ENCODE measurements at places on chromosomes 4 and X.

GRCh38 chr4:87632469-87632868 lies 17.6 kb upstream of the DMP1 start:
- no peak for DNase-seq

DNA sequence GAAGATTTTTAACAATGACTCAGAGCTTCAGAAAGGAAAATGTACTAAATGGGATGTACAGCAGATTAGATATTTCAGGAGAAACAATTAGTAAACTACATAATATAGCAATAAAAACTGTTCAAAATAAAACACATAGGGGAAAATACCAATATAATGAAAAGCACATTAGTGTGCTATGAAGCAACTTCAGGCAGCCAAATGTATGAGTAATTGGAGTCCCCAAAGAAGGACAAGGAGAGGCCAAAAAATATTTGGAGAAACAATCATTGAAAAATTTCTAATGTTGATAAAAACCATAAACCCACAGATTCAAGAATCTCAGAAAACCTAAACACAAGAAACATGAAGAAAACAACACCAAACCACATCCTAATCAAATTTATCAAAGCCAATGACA lies 129.3 kb upstream of the CHRDL1 start:
- DNase-seq: no peak

DNA sequence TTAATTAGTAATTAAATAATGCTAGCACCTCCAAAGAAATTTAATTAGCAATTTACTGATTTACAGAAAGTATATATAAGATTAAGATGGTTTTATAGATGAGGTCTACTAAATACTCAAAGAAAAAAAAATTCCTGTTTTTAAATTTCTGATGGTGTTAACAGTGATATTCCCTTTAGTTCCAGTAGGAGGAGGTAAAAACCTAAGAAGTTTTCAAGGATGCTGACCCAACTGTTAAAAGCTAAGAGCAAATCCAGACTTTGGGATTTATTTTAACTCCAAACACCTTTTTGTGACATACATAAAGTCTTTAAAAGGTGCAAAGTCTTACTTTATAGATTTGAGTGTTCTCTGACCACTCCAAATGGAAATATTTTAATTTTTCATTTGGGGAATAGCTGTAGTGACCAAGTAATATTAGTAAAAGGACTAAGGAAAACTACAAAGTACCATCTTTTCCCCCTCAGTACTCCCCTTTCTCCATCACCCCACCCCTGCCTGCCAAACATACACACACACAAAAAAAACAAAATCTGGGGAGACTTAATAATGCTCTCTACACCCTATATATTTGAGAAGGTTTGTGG lies 34.2 kb upstream of the CSN1S1 start:
- no peak for DNase-seq

GRCh38 chr4:14742054-14742453 lies 260.2 kb upstream of the CPEB2 start:
- DNase-seq: no peak

DNA sequence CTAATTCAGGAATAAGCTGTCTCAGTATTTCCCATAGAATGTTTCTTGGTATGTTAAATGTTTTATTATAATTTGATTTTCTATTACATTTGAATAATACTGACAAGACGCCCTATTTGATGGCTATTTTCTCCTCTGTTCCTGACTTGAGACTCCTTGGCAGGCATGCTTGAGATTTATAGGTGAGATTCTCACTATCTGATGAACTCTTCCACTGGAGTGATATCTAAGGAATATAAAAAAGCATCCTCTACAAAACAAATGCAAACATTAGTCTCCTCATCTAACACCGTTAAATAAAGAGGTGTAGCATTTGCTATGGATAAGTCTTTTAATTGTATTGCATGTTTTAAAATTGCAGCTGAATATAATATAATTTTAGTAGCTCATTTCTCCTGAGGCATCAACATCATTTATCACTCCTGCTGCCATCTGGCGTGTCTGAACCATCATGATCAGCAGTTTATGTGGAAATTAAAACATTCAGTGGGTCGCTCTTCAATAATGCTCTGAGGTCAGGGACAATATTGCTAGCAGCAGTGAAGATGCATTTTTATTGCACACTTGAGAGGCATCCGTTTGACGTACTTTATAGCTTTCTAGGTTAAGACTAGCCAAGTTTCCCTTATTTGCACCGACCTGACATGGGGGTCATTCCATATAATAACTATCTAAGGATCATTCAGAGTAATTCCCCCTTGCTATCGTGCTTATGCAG lies 210.4 kb upstream of the GALNTL6 start:
- DNase-seq: no peak

- no peak for DNase-seq
Observed at GRCh38 chrX:96407072-96407471, 277.6 kb upstream of the DIAPH2 start.

DNA sequence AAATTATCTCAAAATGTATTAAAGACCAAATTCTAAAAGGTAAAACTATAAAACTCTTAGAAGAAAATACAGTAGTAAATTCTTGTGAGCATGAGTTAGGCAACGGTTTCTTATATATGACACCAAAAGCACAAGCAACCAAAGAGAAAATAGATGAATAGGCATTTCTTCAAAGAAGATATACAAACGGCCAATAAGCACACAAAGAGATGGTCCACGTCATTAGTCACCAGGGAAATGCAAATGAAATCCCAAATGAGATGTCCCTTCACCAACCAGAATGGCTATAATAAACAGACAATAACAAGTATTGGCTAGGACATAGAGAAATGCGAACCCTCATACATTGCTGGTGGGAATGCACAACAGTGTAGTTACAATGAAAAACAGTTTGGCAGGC lies 44.6 kb downstream of the RAB33A start:
- DNase-seq: no peak

DNA sequence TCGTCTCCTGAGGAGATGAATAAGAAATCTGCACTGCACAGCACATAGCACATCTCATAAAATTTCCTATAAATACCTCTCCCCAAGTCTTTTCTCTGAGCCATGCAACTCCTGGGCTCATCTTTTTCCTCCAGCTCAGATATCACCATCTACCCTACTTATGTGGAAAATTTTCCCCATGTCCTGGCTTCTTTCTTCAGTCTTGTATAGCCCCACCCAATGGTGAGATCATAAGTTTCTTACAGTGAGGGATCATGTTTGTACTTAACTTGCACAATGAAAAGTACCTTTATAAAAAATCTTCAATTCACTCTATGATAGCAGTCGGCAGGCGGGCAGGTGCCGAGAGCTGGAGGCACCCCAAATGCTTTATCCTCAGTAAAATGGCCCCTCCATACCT lies 198.6 kb upstream of the S100G start:
- no peak for DNase-seq

GRCh38 chrX:19585332-19586082 lies 70.2 kb upstream of the MAP3K15 start:
- no peak for DNase-seq

- no peak for DNase-seq
Observed at GRCh38 chr4:26766141-26766540, 94.5 kb upstream of the STIM2 start.

DNA sequence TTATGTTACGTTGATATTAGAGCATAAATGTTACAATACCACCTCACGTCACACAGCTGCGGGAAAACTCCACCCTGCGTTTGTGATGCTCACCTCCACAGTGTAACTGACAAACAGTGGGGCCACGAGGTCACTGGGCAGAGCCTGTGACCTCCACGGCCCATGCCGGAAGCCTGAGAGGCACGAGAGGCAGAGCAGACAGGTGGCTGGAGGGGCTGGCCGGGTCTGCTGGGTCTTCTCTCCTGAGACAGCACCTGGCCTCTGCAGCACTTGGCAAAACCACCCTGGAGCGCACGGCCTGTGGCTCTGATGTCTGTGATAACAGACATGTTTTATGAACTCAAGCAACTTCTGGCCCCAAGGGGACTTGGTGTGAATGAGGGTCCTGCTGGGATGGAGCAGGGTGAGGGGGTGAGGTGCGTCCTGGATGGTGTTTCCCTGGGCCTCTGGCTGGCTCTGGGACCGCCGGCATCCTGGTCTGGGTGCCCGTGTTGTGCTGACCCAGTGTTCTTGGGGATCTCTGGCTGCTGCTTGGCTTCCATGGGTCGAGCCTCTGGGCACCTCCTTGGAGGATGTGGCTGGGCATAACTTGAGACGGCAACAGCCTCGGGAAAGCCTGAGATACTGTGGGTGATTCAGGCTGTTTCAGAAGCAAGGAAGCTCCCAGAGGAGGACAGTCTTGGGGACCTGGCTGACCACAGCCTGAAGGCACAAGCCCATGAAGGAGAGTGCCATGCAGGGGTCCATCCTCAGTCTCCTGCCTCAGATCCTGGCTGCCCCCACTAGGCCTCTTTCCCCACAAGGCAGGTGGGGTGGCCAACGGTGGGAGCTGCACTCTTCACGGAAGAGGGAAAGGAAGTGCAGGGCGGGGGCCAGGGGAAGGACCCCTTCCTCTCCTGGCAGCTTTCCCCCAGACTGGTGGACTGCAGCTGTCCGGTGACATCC lies 19.7 kb downstream of the RNF212 start:
- no peak for DNase-seq

DNA sequence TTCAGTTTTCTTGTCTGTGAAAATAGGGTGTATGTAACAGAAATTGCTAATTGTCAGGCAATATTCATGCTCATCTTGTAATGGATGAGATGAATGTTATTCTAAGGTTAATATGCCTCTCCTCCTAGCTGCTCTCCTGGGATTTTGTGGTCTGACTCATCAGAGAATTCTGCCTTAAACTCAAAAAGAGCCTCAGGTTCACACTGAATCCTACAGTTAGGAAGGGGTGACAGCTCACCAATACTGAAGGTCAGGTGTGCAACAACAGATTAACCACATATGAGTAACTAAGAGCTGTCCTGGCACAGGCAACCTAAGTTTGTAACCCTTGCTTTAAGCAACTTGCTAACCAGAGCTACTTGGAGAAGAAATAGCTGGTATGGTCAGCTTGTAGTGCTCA lies 197.7 kb downstream of the SPATA18 start:
- DNase-seq: peak; percentile 96

GRCh38 chr4:121789960-121790829 lies 10.9 kb upstream of the EXOSC9 start:
- peak; percentile 58 for DNase-seq

DNA sequence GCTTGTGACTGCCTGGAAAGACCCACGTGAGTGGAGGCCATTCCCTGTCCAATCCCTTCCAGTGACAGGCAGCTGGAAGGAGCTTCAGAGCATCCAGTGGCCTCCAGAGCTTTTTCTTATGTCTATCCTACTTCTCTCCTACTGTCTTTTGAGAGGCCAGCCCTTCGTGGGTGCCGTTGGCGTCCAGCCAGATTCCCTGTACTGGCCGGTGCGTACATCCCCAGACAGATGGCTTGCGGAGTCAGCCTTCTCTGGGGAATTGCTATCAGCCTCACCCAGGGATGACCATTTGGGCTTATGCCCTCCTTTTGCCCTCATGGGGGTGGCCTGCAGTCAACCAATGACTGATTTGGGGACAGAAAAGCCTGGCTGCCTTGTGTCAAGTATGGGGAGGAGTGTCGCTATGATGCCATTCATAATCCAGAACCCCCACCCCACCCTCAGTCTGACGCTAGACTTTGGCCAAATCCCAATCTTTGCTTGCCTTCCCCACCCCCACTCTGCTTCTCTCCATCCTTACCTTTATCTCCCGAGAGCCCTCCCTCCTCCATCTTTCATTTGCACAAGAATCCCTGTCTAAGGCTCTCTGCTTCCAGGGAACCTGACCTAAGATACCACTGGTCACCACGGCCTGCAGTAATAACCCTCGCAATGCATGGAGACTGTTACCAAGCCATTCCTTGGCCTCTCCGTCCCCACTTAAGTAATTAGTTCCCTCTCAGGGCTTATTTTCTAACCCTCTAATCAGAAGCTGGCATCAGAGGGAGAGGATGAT lies 150.3 kb upstream of the BCOR start:
- no peak for DNase-seq

GRCh38 chrX:68045008-68045577 lies 388.2 kb downstream of the OPHN1 start:
- DNase-seq: no peak

- no peak for DNase-seq
Observed at GRCh38 chrX:153782313-153782712, 1.5 kb downstream of the SRPK3 start.

Measured in mammary epithelial cell (primary cell).